ENCODE measurements at places on chromosomes 12 and 14.

DNA sequence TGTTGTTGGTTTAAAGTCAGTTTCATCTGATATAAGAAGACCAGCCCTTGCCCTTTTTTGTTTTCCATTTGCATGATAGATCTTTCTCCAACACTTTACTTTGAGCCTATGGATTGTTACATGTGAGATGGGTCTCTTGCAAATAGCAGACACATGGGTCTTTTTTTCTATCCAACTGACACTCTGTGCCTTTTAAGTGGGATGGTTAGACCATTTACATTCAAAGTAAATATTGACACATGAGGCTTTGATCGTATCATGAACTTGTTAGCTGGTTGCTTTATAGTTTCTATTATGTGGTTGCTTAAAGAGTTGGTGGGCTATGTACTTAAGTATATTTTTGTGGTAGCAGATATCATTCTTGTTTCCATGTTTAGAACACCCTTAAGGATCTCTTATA lies 213.4 kb upstream of the G2E3 start:
- no peak overlapping the region for H3K27ac ChIP-seq
- H3K4me1 ChIP-seq: no peaks in the 10 kb centered on the region
- DNase-seq: no peak
- peaks cover 6% of the 10 kb centered on the region for H3K27me3 ChIP-seq
- no peak overlapping the region for H3K4me3 ChIP-seq
- no peaks in the 10 kb centered on the region for H3K36me3 ChIP-seq

DNA sequence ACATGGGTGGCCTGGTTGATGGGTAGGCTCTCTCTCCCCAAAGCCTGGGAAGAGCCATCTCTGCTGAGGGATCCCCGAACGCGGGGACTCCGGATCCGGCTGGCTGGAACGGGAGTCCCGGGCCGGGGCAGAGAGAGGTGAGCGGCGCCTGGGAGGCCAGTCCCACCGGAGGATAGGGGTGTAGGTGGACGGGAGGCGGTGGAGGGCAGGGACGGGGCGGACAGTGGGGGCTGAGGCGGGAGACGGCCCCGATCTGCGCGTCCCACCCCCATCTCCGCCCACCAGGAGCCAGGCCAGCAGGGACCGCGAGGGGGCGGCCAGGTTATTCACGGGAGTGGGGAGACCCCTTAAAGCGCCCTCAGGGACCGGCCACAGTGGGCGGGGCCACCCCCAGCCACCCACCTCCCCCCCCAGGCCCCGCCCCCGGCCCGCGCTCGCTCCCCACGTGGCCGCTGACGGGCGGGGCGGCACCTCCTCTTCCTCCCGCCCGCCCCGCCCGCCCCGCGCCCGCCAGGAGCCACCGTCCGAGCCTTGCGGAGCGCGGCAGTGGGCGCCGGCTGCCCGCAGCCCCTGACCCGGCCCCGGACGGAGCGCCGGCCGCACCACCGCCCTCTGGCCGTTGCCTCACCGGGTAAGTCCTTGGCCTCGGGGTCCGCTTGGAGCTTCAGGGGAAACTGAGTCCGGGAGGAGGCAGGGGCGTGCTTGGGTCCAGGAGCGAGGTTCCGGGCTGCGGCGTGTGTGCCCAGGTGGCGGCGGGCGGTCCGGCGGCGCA lies at the start of gene INF2:
TSS of gene INF2 (plus strand) at position 510 of the 772 bp plus-strand sequence. CDS start 11,748 bp downstream, outside the sequence.
- peaks cover 69% of the 10 kb centered on the region for H3K4me1 ChIP-seq
- no peaks in the 10 kb centered on the region for H3K27me3 ChIP-seq
- DNase-seq: peak; percentile 59
- peak within 1 kb of the TSS; percentile 54 for H3K27ac ChIP-seq
- H3K36me3 ChIP-seq: peaks cover 9% of the 10 kb centered on the region

GRCh38 chr12:32444895-32445294 lies 45.5 kb downstream of the FGD4 start:
- peaks cover 5% of the 10 kb centered on the region for H3K4me1 ChIP-seq
- H3K4me3 ChIP-seq: no peak overlapping the region
- no peak for DNase-seq
- H3K27ac ChIP-seq: no peak overlapping the region
- H3K36me3 ChIP-seq: no peaks in the 10 kb centered on the region

DNA sequence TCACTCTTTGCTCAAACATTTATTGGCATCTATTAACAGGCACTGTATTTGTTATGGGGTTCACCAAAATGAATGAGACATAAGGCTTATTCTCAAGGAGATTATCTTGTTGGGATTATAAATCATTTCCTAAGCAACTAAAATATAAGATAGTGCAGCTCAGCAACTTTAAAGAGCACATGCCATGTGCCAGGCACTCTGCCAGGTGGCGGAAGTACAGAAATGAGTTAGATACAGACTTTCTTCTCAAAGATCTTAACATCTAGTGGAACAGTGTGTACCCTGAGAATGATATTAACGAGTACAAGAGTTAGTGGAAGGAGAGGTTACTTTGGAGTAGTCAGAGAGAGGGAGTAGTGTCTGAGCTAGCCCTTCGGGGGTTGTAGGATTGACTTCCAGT lies 28.4 kb upstream of the TOMM20L start:
- DNase-seq: no peak
- H3K4me3 ChIP-seq: no peak overlapping the region
- H3K36me3 ChIP-seq: peaks cover 54% of the 10 kb centered on the region

DNA sequence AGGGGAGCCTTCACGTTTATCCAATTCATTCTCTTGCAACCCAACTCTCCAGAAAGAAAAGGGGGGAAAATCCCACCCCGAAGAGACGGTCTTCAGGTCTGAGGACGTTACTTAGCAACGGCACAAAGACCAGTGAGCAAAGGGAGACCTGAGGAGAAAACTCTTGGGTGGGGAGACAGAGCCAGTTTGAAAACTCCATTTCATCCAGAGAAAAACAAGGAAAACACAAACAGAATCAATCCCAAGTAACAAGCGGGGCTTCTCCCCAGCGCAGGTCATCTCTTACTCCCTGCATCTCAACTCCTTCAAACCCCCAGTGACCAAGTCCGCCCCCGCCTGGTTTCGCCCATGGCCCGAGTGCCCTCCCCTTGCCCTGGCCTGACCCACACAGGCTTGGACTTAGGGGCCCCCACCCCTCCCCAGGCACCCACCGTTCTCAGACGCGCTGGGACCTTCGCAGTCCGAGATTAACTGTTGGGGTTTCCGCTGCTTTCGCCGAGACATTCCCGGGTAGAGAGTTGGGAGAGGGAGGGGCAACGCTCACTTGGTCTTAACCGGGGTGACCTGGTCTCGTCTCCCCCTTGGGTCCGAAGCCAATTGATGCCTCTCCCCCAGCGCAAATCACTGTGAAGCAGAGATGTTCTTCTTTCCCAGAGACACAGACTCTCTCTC lies 10.4 kb upstream of the SALL2 start:
- H3K27ac ChIP-seq: no peak overlapping the region
- no peak overlapping the region for H3K4me3 ChIP-seq
- peaks cover 48% of the 10 kb centered on the region for H3K27me3 ChIP-seq
- no peaks in the 10 kb centered on the region for H3K36me3 ChIP-seq
- DNase-seq: no peak

DNA sequence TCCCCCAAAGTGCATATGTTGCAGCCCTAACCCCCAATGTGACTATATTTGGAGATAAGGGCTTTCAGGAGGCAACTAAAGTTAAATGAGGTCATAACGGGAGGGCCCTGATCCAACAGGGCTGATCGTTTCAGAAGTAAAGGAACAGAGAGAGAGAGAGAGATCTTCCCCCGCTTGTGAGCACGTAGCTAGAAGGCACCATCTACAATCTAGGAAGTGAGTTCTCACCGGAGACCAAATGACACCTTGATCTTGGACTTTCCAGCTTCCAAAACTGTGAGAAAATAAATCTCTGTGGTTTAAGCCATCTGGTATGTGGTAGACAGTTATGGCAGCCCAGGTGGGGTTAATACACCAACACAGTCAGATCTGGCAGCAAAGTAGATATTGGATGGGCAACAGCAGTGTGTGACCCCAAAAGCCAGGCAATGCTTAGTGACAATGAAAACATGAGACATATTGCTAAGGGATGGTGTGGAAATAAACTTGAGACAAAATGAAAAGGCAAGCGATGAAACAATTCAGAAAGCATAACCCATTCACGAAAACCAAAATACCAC lies 147.2 kb upstream of the GSC start:
- DNase-seq: no peak
- H3K27me3 ChIP-seq: no peaks in the 10 kb centered on the region
- H3K4me3 ChIP-seq: no peak overlapping the region
- H3K4me1 ChIP-seq: no peaks in the 10 kb centered on the region

- H3K36me3 ChIP-seq: peaks cover 2% of the 10 kb centered on the region
- DNase-seq: no peak
- no peaks in the 10 kb centered on the region for H3K4me1 ChIP-seq
- H3K4me3 ChIP-seq: no peak overlapping the region
- H3K27me3 ChIP-seq: no peaks in the 10 kb centered on the region
- no peak overlapping the region for H3K27ac ChIP-seq
Observed at GRCh38 chr12:10901427-10901826, 7.9 kb downstream of the TAS2R13 start.

DNA sequence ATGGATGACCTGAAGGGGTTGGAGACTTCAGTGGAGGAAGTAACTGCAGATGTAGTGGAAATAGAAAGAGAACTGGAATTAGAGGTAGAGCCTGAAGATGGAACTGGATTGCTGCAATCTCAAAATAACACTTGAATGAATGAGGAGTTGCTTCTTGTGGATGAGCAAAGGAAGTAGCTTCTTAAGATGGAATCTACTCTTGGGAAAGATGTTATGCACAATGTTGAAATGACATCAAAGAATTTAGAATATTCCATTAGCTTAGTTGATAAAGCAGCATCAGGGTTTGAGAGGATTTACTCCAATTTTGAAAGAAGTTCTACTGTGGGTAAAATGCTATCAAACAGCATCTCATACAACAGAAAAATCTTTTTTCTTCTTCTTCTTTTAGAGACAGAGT lies 186.4 kb upstream of the PRKD1 start:
- H3K4me3 ChIP-seq: no peak overlapping the region
- no peak overlapping the region for H3K27ac ChIP-seq
- no peaks in the 10 kb centered on the region for H3K4me1 ChIP-seq
- no peaks in the 10 kb centered on the region for H3K36me3 ChIP-seq
- H3K27me3 ChIP-seq: no peaks in the 10 kb centered on the region

GRCh38 chr12:26851031-26851809 lies 18.2 kb upstream of the ITPR2 start:
- H3K36me3 ChIP-seq: no peaks in the 10 kb centered on the region
- no peak overlapping the region for H3K27ac ChIP-seq
- peaks cover 16% of the 10 kb centered on the region for H3K27me3 ChIP-seq
- H3K4me3 ChIP-seq: no peak overlapping the region
- DNase-seq: no peak
- H3K4me1 ChIP-seq: peaks cover 5% of the 10 kb centered on the region

- H3K36me3 ChIP-seq: peaks cover 15% of the 10 kb centered on the region
- no peak overlapping the region for H3K4me3 ChIP-seq
- peaks cover 10% of the 10 kb centered on the region for H3K4me1 ChIP-seq
- no peak overlapping the region for H3K27ac ChIP-seq
- no peak for DNase-seq
Observed at GRCh38 chr12:1173781-1174617, 183.0 kb downstream of the ERC1 start.

DNA sequence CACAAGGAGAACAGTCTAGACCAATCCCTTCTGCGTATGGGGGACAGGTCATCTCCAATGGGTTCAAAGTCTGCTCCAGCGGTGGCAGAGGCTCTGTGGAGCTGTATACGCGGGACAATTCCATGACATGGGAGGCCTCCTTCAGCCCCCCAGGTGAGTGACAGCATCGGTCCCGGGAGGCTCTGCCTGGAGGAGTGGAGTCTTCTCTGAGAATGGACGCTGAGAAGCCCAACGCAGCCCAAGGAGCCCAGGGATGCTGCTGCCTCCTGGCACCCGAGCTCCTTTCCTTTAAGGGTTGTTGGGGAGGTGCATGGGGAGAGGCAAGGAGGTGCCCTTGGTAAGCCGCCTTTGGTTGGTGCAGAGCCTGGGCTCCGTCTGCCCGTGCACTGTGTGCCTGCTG lies 28.2 kb downstream of the ADGRD1 start:
- no peak overlapping the region for H3K4me3 ChIP-seq
- no peaks in the 10 kb centered on the region for H3K4me1 ChIP-seq
- H3K36me3 ChIP-seq: no peaks in the 10 kb centered on the region
- DNase-seq: no peak
- H3K27me3 ChIP-seq: peaks cover 26% of the 10 kb centered on the region

GRCh38 chr14:101098177-101098576 lies 194.7 kb upstream of the RTL1 start:
- no peak overlapping the region for H3K4me3 ChIP-seq
- H3K36me3 ChIP-seq: no peaks in the 10 kb centered on the region
- H3K27me3 ChIP-seq: peaks cover 15% of the 10 kb centered on the region
- no peak overlapping the region for H3K27ac ChIP-seq

- H3K27ac ChIP-seq: peak overlapping the region; percentile 96
- H3K4me3 ChIP-seq: peak overlapping the region; percentile 53
- H3K36me3 ChIP-seq: no peaks in the 10 kb centered on the region
- H3K27me3 ChIP-seq: no peaks in the 10 kb centered on the region
- peaks cover 57% of the 10 kb centered on the region for H3K4me1 ChIP-seq
Observed at GRCh38 chr14:39229222-39229543, 4.5 kb upstream of the MIA2 start.

DNA sequence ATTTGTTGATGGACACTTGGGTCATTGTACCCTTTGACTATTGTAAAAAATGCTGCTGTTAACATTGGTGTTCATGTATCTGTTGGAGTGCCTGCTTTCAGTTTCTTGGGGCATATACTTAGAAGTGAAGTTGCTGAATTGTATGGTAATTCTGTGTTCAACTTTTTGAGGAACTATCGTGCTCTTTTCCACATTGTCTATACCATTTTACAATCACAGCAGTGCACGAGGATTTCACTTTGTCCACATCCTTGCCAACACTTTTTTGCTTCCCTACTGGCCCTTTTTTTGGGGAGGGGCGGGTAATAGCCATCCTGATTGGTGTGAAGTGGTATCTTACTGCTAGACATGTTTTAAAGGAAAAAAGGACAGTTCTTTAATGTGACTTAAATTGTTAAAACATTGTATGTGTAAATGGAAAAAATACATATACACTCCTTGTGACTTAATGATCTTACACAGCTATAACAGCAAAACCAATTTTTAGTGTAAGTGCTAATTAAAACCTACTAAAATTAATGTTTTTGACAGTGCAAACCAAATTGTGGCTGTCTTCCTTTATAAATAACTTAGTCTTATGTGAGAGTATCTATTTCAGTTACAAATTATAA lies 52.7 kb downstream of the WNK1 start:
- no peak for DNase-seq
- H3K27ac ChIP-seq: no peak overlapping the region
- H3K36me3 ChIP-seq: peaks cover 4% of the 10 kb centered on the region
- H3K27me3 ChIP-seq: no peaks in the 10 kb centered on the region
- no peak overlapping the region for H3K4me3 ChIP-seq

DNA sequence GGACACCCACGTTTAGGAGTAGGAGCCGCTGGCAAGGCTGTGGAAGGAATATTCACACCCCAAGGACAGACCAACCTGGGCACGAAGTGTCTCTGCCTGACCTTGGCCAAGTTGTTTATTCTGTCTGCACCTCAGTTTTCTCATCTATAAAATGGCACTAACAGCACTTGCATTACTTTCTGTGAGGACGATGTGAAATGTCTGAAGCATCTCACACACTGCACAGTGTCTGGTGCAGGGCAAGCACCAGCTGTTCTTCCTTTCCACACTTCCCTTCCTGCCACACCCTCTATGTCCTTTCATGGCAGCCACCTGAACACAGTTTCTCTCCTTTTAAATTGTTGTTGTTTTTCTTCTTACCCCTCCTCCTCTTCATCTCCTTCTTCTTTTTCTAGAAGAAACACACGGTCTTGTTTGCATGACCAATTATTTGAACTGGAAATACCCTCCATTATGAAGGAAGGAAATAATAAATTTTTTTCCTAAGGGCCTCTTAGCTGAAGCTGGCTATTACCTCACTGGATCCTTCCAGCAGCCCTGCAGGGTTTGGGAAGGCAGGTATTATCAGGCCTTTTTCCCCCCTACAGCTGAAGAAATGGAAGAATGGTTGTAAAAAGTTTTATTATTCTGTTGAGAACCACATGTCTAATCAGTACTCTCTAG lies 42.9 kb upstream of the ATP23 start:
- H3K4me3 ChIP-seq: peak overlapping the region; percentile 15
- H3K4me1 ChIP-seq: peaks cover 60% of the 10 kb centered on the region
- H3K27me3 ChIP-seq: peaks cover 1% of the 10 kb centered on the region
- no peaks in the 10 kb centered on the region for H3K36me3 ChIP-seq
- peak overlapping the region; percentile 98 for H3K27ac ChIP-seq
- peak; percentile 27 for DNase-seq
